IMR-90 (cell line): ENCODE measurements at places on chromosomes 6 and 20. TPM values are rescaled to one million over a fixed set of nuclear protein-coding genes. Genes with fewer than 3 reads are reported as not detected.

DNA sequence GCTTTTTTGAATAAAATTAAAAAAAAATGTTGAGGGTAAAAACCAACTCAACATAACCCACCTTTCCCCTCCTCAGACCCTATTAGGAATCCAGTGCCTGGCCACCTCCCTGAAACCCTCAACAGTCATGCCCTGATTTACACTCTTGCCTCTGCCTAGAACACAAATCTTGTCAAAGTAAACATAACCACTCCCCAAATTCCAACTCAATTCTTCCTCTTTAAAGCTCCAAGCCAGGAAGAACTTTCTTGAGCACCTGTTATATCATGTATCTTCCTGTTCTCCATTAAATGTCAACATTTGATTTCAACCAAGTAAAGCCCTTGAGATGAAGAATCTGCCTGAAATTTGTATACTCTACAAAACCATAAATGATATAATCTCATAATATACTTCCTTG is 198.0 kb upstream of the SHLD1 start:
- H3K4me1 ChIP-seq = no peaks in the 10 kb centered on the region
- H3K36me3 ChIP-seq = peaks cover 57% of the 10 kb centered on the region
- H3K4me3 ChIP-seq = no peak overlapping the region
- no peak for DNase-seq
- no peaks in the 10 kb centered on the region for H3K27me3 ChIP-seq

DNA sequence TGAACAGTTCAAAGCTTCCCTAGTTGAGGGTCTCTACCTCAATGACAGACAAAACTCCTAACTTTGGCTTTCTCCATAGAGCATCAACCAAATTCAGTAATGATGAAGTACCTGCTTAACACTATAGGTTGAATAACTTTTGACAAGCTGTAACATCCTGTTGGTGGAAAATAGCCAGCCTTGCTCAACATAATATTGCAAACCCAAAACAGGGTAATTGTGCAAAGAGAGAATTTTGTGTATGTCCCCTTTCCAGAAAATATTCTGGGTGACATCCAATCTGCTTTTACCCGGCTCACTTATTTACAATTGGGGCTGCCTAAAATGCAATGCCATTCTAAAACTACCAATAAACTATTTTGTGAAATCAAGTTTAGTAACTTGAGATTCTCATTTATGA is 72.8 kb downstream of the ATXN1 start:
- H3K27me3 ChIP-seq = no peaks in the 10 kb centered on the region
- no peak overlapping the region for H3K27ac ChIP-seq
- H3K36me3 ChIP-seq = 0 out of 2 replicates have a peak, but pooled peaks cover 2% of the 10 kb centered on the region
- no peak overlapping the region for H3K4me3 ChIP-seq

- no peak overlapping the region for H3K27ac ChIP-seq
- no peaks in the 10 kb centered on the region for H3K27me3 ChIP-seq
- no peak overlapping the region for H3K4me3 ChIP-seq
- no peaks in the 10 kb centered on the region; the same call in 1 of the 2 replicates for H3K4me1 ChIP-seq
- H3K36me3 ChIP-seq = peaks cover 17% of the 10 kb centered on the region
Measured at GRCh38 chr6:41798901-41799558, 11.5 kb downstream of the TOMM6 start.

DNA sequence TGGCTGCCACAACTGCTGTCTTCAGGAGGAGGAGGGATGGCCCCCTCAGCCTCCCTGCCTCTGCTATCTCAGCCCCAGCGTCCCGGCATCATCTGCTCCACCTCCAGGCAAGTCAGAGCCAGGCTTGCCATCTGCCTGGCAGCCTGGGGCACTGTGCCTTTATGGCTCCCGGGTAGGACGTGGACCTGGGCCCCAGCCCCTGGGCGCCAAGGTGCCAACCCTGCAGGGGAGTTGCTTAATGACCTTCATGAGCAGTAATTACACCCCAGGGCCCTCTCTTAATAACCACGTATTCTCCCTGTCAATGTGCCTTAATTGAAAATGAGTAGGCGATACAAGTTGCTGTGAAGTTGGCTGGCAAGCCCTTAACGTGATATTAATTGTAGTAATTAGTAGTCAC is 122.1 kb upstream of the MLN start:
- H3K4me3 ChIP-seq = no peak overlapping the region
- H3K27me3 ChIP-seq = peaks cover 22% of the 10 kb centered on the region
- H3K4me1 ChIP-seq = no peaks in the 10 kb centered on the region

The FKBP1C gene
- 0.56 and 0.72 TPM in 2 replicates for total RNA-seq

- peak overlapping the region; percentile 58 for H3K4me3 ChIP-seq
- DNase-seq = no peak
- peaks cover 12% of the 10 kb centered on the region for H3K4me1 ChIP-seq
- H3K27me3 ChIP-seq = no peaks in the 10 kb centered on the region
Measured at GRCh38 chr6:31900917-31901414, 920 bp downstream of the ZBTB12 start.

- no peaks in the 10 kb centered on the region for H3K27me3 ChIP-seq
- H3K4me3 ChIP-seq = no peak overlapping the region
- no peaks in the 10 kb centered on the region for H3K36me3 ChIP-seq
- DNase-seq = no peak
- H3K27ac ChIP-seq = no peak overlapping the region
- H3K4me1 ChIP-seq = no peaks in the 10 kb centered on the region
Measured at GRCh38 chr20:22411627-22412450, 172.5 kb downstream of the FOXA2 start.

The HSP90AB1 gene
- total RNA-seq = 1,307 and 1,440 TPM in 2 replicates

The CDH26 gene
- not detected in 2 replicates for total RNA-seq

- H3K4me3 ChIP-seq = no peak overlapping the region
- no peaks in the 10 kb centered on the region for H3K4me1 ChIP-seq
- DNase-seq = no peak
- no peak overlapping the region for H3K27ac ChIP-seq
- no peaks in the 10 kb centered on the region for H3K36me3 ChIP-seq
- no peaks in the 10 kb centered on the region for H3K27me3 ChIP-seq
Measured at GRCh38 chr6:5766260-5766659, 240.5 kb downstream of the NRN1 start.

The SNRPB gene
- total RNA-seq = 103 and 109 TPM in 2 replicates

DNA sequence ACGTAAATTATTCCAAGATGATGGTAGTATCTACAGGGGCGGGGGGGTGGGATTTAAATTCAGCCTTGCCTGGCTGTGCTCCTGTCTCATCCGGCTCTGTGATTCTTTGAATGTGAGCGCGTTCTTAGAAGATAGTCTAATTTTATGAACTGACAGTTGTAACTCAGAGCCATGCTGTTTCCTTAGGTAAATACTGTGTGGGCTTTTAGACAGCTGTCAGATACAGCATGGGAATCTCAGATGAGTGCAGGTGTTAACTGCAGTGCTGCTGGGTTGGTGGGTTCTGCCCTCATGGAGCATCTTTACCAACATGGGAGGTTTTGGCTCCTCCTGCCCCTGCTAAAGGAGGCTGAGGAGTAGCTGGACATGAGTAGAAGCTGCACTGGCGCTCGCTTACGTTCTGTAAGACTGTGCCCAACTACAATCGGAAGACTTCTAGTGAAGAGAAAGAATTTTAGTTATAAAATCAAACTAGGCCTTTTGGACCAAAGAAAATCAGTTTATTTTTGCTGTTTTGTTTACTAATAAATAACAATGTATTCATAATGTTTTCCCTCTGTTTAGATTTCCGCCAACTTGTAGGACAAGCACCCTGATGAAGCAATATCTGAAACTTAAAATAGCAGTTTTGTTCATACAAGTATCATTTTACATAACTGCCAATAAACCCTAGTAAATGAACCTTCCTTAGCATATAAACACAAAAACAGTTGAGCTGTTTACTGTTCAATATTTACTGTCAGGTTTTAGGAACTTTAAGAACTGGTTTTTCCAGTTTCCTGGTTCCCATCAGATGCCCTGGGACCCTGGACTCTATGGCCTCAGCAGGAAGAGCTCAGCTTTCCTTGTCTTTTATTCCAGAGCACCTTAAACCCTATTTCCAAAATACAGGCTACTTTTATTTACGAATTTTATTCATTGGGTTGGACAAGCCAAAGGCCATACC is 66.1 kb downstream of the FAM120B start:
- H3K27me3 ChIP-seq = no peaks in the 10 kb centered on the region
- no peak overlapping the region for H3K4me3 ChIP-seq
- no peak for DNase-seq
- H3K27ac ChIP-seq = no peak overlapping the region

DNA sequence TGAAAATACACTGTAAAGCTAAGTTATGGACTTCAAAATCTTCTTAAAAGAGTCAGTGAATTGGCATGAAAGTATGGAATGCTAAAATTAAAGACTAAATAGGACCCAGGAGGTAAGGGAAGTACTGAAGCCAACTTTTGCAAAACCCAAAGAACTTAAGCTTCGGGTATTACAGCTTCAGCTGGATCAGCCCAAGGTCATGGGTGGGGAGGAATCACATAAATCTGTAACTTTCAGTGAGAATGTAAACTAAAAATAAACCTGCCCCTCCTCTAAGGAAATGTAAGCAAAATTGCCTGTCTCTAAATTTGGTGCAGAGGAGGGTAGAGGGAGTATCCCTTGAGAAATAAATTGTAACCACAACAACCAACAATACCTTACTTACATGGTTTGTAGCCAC is 4.4 kb upstream of the MUC21 start:
- H3K27me3 ChIP-seq = peaks cover 18% of the 10 kb centered on the region
- no peak overlapping the region for H3K4me3 ChIP-seq
- H3K36me3 ChIP-seq = no peaks in the 10 kb centered on the region
- peaks cover 6% of the 10 kb centered on the region; the same call in 1 of the 2 replicates for H3K4me1 ChIP-seq
- DNase-seq = no peak

DNA sequence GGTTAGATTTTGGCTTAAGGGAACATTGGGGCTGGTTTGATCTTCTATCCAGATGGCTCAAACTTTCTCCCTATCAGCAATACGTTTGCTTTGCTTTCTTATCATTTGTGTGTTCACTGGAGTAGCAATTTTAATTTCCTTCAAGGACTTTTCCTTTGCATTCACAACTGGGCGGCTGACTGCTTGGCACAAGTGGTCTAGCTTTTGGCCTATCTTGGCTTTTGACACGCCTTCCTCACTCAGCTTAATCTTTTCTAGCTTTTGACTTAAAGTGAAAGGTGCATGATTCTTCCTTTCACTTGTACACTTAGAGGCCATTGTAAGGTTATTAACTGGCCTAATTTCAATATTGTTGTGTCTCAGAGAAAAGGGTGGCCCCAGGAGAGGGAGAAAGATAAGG is 254.9 kb downstream of the PLCB1 start:
- H3K36me3 ChIP-seq = no peaks in the 10 kb centered on the region
- DNase-seq = no peak
- no peak overlapping the region for H3K27ac ChIP-seq
- H3K4me1 ChIP-seq = peaks cover 7% of the 10 kb centered on the region
- no peak overlapping the region for H3K4me3 ChIP-seq

- no peaks in the 10 kb centered on the region for H3K27me3 ChIP-seq
- DNase-seq = no peak
- H3K4me3 ChIP-seq = no peak overlapping the region
- H3K4me1 ChIP-seq = peaks cover 9% of the 10 kb centered on the region
- H3K36me3 ChIP-seq = no peaks in the 10 kb centered on the region
Measured at GRCh38 chr20:46701057-46701456, 8.4 kb upstream of the SLC2A10 start.

DNA sequence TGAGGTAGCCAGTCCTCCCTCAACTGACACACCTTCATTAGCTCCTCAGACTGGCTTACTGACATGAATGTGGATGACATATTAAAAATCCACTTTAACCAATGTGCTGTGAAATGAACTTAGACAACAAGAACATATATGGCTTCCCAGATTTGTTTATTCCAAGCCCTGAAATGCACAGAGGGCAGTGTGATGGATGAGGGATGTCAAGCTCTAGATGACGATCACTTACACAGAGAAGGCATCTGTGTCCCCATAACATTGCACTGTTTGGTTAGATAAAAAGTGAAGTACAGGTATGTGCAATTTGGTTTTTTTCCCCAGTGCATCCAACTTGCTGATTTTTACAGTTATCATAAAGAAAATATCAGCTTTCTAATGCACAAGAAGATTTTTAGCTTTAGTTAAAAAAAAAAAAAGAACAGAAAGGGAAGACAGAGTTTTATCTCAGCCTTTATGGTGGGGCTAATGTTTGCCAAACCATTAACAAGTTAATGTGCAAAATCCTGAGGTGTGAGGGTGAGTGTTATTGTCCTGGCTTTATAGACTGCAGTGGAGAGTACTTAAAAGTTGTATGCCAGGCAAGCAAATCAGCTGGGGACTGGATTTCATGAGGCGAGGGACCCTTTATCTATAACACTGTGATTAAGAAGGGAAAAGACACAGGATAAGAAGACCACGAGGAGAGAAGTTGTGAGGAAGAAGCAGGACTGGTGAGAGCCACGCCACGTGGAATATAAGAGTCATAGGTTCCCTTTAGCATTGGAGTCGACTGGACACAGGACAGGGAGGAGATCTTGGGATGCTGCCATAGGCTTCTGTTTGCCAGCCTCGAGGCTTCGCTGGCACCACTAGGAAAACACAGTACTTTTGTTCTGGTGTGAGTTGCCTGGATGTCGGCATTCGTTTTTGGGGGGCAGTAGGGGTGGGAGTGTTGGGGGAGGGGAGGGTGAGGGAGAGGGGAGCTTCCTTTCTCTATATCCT is 90.0 kb upstream of the BACH2 start:
- H3K4me1 ChIP-seq = peaks cover 2% of the 10 kb centered on the region; the same call in 1 of the 2 replicates
- H3K4me3 ChIP-seq = no peak overlapping the region
- no peak overlapping the region for H3K27ac ChIP-seq
- H3K27me3 ChIP-seq = peaks cover 19% of the 10 kb centered on the region
- H3K36me3 ChIP-seq = no peaks in the 10 kb centered on the region

- H3K36me3 ChIP-seq = no peaks in the 10 kb centered on the region
- no peak overlapping the region for H3K4me3 ChIP-seq
- peaks cover 11% of the 10 kb centered on the region for H3K27me3 ChIP-seq
- H3K27ac ChIP-seq = no peak overlapping the region
- DNase-seq = no peak
Measured at GRCh38 chr6:43765776-43766499, 4.1 kb upstream of the VEGFA start.

GRCh38 chr6:105459864-105460263 is 57.0 kb upstream of the PREP start:
- H3K36me3 ChIP-seq = no peaks in the 10 kb centered on the region
- no peaks in the 10 kb centered on the region; the same call in 1 of the 2 replicates for H3K27me3 ChIP-seq
- DNase-seq = peak; percentile 35
- H3K27ac ChIP-seq = no peak overlapping the region
- H3K4me3 ChIP-seq = no peak overlapping the region

The TP53TG5 gene
- total RNA-seq = not detected in 2 replicates

GRCh38 chr6:1118287-1118647 is 193.6 kb upstream of the FOXQ1 start:
- H3K36me3 ChIP-seq = no peaks in the 10 kb centered on the region
- no peak overlapping the region for H3K4me3 ChIP-seq
- H3K27me3 ChIP-seq = peaks cover 8% of the 10 kb centered on the region
- H3K4me1 ChIP-seq = peaks cover 2% of the 10 kb centered on the region; the same call in 1 of the 2 replicates
- H3K27ac ChIP-seq = no peak overlapping the region

- H3K27me3 ChIP-seq = no peaks in the 10 kb centered on the region
- peak overlapping the region; percentile 38; the same call in 1 of the 2 replicates for H3K4me3 ChIP-seq
- H3K4me1 ChIP-seq = peaks cover 34% of the 10 kb centered on the region
- DNase-seq = peak; percentile 95
- peaks cover 23% of the 10 kb centered on the region for H3K36me3 ChIP-seq
Measured at GRCh38 chr6:148524471-148524882, 181.8 kb downstream of the SASH1 start.

The GNMT gene
- not detected in 2 replicates for total RNA-seq

- H3K4me1 ChIP-seq = no peaks in the 10 kb centered on the region
- H3K36me3 ChIP-seq = no peaks in the 10 kb centered on the region
- H3K4me3 ChIP-seq = no peak overlapping the region
- no peak overlapping the region for H3K27ac ChIP-seq
Measured at GRCh38 chr20:16236589-16237241, 336.5 kb downstream of the KIF16B start.
